ENCODE measurements at places on chromosomes 16 and 17. TPM values are rescaled to one million over a fixed set of nuclear protein-coding genes. Genes with fewer than 3 reads are reported as not detected.

KRT24 gene
- not detected for total RNA-seq

DNA sequence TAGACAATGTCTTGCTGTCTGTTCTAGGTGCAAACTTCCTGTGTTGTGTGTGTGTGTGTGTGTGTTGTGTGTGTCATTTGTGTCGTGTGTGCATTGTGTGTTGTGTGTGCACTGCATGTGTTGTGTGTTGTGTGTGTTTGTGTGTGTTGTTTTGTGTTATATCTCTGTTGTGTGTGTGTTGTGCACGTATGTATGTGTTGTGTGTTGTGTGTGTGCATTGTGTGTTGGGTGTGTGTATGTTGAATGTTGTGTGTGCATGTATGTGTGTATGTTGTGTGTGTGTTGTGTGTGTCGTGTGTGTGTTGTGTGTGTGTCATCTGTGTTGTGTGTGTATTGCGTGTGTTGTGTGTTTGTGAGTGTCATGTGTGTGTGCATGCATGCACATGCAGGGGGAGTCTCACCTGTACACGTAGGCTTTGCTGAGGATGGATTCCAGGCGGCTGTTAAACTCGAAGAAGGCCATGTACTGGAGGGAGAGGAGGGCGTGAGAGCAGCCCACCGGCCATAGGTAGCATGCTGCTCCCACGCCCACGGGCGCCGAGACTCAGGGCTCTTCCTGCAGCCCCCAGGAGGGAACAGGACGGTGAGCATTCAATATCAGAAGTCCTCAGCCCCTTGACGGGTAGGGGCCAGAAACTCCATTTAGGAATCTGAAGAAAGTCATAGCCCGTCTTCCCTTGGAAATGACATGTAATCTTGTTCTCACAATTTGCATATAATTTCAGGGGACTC, 58.2 kb downstream of the CNGB1 start:
- DNase-seq, result no peak
- H3K27me3 ChIP-seq, result no peaks in the 10 kb centered on the region
- no peaks in the 10 kb centered on the region for H3K4me1 ChIP-seq
- no peak overlapping the region for H3K27ac ChIP-seq
- no peaks in the 10 kb centered on the region for H3K36me3 ChIP-seq

SREBF1 gene
- total RNA-seq, result 141 TPM

GRCh38 chr16:89636663-89637062, 20.8 kb downstream of the CHMP1A start:
- H3K4me1 ChIP-seq, result peaks cover 5% of the 10 kb centered on the region
- no peaks in the 10 kb centered on the region for H3K36me3 ChIP-seq
- H3K27me3 ChIP-seq, result no peaks in the 10 kb centered on the region
- H3K4me3 ChIP-seq, result no peak overlapping the region
- no peak for DNase-seq
- H3K27ac ChIP-seq, result no peak overlapping the region

COG4 gene
- total RNA-seq, result 59.1 TPM

- H3K27ac ChIP-seq, result no peak overlapping the region
- H3K36me3 ChIP-seq, result no peaks in the 10 kb centered on the region
- DNase-seq, result no peak
- no peaks in the 10 kb centered on the region for H3K4me1 ChIP-seq
Observed at GRCh38 chr16:62478903-62479458, 442.7 kb upstream of the CDH8 start.

- no peak overlapping the region for H3K27ac ChIP-seq
- H3K4me3 ChIP-seq, result no peak overlapping the region
Observed at GRCh38 chr17:74190154-74190553, 13.3 kb upstream of the RPL38 start.

DNA sequence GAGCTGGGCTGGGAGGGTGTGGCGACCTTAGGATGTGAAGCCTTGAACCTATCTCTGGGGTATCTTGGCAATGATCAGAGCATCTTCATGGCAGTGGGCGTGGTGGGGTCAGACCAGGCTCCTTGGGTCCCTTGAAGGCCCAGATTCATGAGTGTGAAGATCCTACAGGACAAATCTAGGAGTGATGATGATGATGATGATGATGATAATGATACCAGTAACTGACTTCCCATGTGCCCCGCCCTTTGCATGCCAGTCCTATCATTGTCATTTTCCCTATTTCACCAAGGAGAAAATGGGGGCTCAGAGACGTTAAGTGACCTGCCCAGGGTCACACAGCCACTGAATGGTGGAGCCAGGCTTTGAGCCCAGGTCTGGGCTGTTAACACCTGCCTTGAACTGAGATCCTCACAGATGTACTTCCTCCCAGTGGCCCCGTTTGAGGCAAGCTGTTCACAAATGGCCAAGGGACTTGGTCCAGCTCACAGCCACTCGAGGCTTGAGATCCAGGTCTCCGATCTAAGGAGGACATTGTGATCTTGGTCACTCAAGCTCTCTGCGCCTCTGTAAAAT, 13.4 kb downstream of the SLC12A3 start:
- H3K27ac ChIP-seq, result no peak overlapping the region
- no peak overlapping the region for H3K4me3 ChIP-seq
- no peak for DNase-seq
- no peaks in the 10 kb centered on the region for H3K4me1 ChIP-seq
- H3K27me3 ChIP-seq, result no peaks in the 10 kb centered on the region

DNA sequence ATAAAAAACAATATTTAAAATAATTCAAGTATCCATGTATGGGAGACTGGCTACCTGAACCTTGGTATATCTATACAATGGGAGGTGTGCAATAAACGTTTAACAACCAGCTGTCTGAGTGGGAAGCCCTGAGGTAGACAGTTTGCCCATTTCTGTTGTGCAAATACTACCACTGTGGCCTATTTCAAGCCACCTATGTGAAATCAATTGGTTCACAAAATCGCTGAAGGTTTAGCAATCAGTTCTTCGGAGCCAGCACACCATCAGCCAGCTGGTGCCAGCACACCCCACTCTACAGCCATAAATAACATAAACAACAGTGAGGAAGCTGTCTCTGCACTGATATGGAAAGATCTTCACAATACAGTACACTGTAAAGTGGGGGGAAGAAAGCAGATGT, 46.7 kb upstream of the KDM8 start:
- H3K4me1 ChIP-seq, result no peaks in the 10 kb centered on the region
- no peak overlapping the region for H3K27ac ChIP-seq
- H3K27me3 ChIP-seq, result no peaks in the 10 kb centered on the region
- no peaks in the 10 kb centered on the region for H3K36me3 ChIP-seq
- no peak overlapping the region for H3K4me3 ChIP-seq

GRCh38 chr17:83200231-83200699, 120.9 kb downstream of the METRNL start:
- H3K27ac ChIP-seq, result peak overlapping the region; percentile 84
- H3K27me3 ChIP-seq, result no peaks in the 10 kb centered on the region
- no peak overlapping the region for H3K4me3 ChIP-seq
- no peaks in the 10 kb centered on the region for H3K36me3 ChIP-seq

- no peak for DNase-seq
- no peaks in the 10 kb centered on the region for H3K36me3 ChIP-seq
- peaks cover 5% of the 10 kb centered on the region for H3K27me3 ChIP-seq
Observed at GRCh38 chr16:84199861-84200260, 8.9 kb downstream of the ADAD2 start.

DNA sequence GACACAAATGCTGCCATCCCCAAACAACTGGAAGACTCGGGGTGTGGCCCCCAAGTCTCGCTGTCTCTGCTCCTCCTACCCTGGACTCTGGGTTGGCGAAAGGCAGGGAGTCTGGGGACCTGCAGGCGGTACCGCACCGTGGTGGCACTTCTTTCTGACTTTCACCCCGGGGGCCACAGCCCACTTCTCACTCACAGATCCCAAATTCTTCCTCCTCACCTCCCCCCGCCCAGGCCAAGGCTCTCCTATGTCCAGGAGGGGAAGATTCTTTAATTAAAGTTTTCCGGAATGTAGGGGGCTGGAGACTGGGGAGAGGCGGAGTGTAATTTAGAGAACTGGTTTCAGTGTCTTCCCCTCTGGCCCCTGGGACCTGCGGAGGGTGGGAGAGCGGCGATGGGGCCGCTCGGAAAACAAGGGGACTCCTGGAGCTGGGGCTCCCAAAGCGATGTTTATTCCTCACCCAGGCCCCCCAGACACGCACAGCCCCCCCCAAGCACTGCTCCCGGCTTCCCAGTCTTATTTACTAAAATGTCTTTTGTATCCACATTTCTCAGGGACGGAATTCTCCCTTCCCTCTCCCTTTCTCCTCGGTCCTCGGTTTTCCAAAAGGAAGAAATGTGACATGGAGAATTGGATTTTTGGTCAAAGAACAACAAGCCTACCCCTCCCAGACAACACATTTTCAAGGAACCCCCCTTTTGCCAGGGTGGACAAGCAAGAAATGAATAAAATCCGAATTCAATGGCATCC, 1.2 kb downstream of the WNT3 start:
- H3K27ac ChIP-seq, result no peak overlapping the region
- no peaks in the 10 kb centered on the region for H3K36me3 ChIP-seq
- no peak for DNase-seq
- no peak overlapping the region for H3K4me3 ChIP-seq

- no peaks in the 10 kb centered on the region for H3K4me1 ChIP-seq
- H3K27ac ChIP-seq, result no peak overlapping the region
- H3K4me3 ChIP-seq, result no peak overlapping the region
- no peak for DNase-seq
- H3K36me3 ChIP-seq, result no peaks in the 10 kb centered on the region
- H3K27me3 ChIP-seq, result no peaks in the 10 kb centered on the region
Observed at GRCh38 chr17:4477255-4477791, 21.4 kb upstream of the SPNS2 start.

DNA sequence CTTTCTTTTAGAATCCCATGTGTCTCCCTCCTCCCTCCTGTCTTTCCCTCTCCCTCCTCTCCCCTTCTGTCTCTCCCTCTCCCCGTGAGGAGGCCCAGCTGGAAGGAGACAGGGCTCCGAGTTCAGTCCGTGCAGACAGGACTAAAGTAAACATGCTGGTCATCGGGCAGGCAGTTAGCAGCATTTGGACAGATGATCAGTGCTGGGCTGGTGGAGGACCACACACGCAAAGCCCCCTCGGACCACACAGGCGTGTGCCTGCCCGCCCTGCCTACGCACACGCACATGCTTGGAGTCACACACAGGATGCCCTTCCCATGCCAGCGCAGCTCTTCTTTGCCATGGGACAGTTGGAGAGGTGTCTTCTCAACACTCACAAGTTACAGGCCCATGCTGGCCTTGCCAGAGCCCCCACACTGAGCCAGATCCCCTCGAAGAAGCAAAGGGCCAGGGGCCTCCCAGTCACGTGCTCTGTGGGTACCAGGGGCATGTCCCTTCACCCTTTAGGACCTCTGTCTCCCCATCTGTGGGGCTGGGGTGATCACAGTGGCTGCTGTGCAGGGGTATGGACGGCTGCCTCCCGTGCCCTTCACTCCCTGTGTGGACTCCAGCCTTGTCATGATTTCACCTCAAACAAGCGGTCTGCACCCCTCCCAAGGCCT, 215.7 kb upstream of the FOXF1 start:
- H3K4me1 ChIP-seq, result no peaks in the 10 kb centered on the region
- H3K27me3 ChIP-seq, result peaks cover 5% of the 10 kb centered on the region
- no peak for DNase-seq
- no peak overlapping the region for H3K27ac ChIP-seq
- no peaks in the 10 kb centered on the region for H3K36me3 ChIP-seq

RIPOR1 gene
- 182 TPM for total RNA-seq

DNA sequence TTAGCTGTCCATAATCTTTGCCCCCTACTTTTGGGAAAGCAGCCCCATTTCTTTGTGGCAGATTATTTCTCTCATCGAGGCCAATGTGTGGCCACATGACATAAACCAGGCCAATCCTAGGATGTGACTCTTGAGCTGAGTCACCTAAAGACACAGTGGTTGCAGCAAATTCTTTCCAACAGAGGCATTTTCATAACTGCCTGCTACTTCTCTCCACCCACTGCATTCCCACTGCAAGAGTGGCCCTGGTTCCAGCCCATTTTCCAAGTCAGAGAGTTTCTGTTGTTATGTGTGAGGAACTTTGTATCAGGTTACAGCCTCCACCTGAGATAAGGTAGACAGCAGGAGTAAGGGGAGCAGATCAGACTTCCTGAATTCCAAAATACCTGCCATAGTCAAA, 195.2 kb downstream of the RGS9 start:
- H3K36me3 ChIP-seq, result no peaks in the 10 kb centered on the region
- DNase-seq, result no peak
- no peak overlapping the region for H3K4me3 ChIP-seq
- H3K27ac ChIP-seq, result no peak overlapping the region
- no peaks in the 10 kb centered on the region for H3K27me3 ChIP-seq
- no peaks in the 10 kb centered on the region for H3K4me1 ChIP-seq

CCDC92B gene
- total RNA-seq, result not detected

DNA sequence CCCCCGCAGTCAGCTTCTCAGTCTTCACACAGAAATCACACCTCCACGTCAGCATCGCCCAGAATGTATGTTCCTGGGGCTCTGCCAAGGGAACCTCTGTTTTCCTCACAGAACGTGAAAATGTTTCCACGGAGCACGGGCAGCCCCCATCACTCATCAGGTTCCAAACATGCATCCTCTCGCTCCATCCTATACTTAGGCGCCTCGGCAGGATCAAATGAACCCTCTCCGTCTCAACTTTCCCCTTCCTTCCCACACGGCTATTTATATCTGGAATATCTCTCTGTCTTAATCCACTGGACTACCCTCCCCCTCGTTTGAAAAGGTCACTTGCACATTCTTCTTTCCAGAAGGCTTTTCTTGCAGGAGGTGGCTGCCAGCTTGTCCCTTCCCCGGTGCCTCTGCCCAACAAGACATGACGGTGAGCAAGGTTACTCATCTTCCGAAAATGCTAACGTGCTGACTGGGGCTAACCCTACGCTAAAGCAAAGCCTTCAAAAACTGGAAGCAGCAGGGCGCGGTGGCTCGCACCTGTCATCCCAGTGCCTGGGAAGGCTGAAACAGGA, 21.6 kb downstream of the NXN start:
- H3K27me3 ChIP-seq, result no peaks in the 10 kb centered on the region
- DNase-seq, result no peak
- H3K4me3 ChIP-seq, result no peak overlapping the region
- H3K27ac ChIP-seq, result no peak overlapping the region
- H3K4me1 ChIP-seq, result no peaks in the 10 kb centered on the region

GRCh38 chr17:46108120-46108519, 85.1 kb downstream of the KANSL1 start:
- H3K36me3 ChIP-seq, result no peaks in the 10 kb centered on the region
- H3K4me3 ChIP-seq, result no peak overlapping the region
- H3K27ac ChIP-seq, result no peak overlapping the region
- DNase-seq, result no peak
- peaks cover 25% of the 10 kb centered on the region for H3K4me1 ChIP-seq
- no peaks in the 10 kb centered on the region for H3K27me3 ChIP-seq

DNA sequence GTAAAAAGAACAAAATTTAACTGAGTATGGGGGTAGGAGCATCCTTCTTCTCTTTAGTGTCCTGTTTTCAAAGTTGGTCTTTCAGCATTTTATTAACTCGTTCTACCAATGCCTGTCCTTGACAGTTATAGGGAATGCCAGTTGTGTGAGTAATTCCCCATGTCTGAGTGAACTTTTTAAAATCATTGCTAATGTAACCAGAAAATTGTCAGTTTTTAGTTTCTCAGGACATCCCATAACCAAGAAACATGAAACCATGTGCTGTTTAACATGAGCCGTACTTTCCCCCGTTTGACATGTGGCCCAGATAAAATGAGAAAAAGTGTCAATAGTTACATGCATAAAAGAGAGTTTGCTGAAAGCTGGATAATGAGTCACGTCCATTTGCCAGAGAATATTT, 71.4 kb upstream of the ARL4D start:
- no peaks in the 10 kb centered on the region for H3K27me3 ChIP-seq
- no peak overlapping the region for H3K4me3 ChIP-seq
- peaks cover 3% of the 10 kb centered on the region for H3K4me1 ChIP-seq
- no peak overlapping the region for H3K27ac ChIP-seq
- H3K36me3 ChIP-seq, result no peaks in the 10 kb centered on the region
- no peak for DNase-seq

CLDN7 gene
- total RNA-seq, result not detected

Measured in ascending aorta (tissue), 2 donors.